H9 (cell line): ENCODE measurements at places on chromosomes 7 and 10. TPM values are rescaled to one million over a fixed set of nuclear protein-coding genes. Genes with fewer than 3 reads are reported as not detected.

- no peak for DNase-seq
- H3K4me1 ChIP-seq = no peaks in the 10 kb centered on the region
- H3K27me3 ChIP-seq = no peaks in the 10 kb centered on the region
- no peak overlapping the region for H3K27ac ChIP-seq
- no peaks in the 10 kb centered on the region for H3K36me3 ChIP-seq
- no peak overlapping the region for H3K4me3 ChIP-seq
Measured at GRCh38 chr10:49314806-49315205, 15.8 kb downstream of the C10orf71 start.

DNA sequence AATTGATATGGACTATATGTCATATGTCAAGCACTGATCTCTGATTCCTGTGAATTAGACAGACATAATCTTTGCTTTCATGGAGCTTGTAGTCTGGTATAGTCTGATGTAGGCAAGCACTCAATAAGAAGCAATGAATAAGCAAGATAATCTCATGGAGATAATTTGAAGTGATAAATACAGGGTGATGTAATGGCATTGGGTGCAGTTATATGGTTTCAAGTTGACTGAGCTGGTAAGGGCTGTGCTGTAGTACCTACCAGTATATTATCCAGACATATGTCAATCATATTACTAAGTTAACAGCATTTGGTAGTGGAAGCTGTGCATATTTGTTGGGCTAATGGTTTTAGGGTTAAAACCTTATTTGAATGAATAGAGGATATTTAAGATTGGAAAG lies 117.5 kb upstream of the PRPS1L1 start:
- H3K27me3 ChIP-seq = no peaks in the 10 kb centered on the region
- H3K36me3 ChIP-seq = no peaks in the 10 kb centered on the region
- no peaks in the 10 kb centered on the region for H3K4me1 ChIP-seq
- DNase-seq = no peak

- no peak overlapping the region for H3K4me3 ChIP-seq
- no peaks in the 10 kb centered on the region for H3K36me3 ChIP-seq
- no peaks in the 10 kb centered on the region for H3K27me3 ChIP-seq
- H3K27ac ChIP-seq = no peak overlapping the region
- DNase-seq = no peak
Measured at GRCh38 chr10:28201410-28202400, 101.2 kb downstream of the MPP7 start.

DNA sequence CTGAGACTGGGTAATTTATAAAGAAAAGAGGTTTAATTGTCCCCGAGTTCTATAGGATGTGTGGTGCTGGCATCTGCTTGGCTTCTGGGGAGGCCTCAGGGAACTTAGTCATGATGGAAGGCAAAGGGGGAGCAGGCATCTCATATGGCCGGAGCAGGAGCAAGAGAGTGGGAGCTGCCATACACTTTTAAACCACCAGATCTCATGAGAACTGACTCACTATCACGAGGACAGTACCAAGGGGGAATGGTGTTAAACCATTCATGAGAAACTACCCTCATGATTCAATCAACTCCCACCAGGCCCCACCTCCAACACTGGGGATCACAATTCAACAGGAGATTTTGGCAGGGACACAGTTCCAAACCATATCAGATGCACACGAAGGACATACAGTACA lies 199.9 kb upstream of the DPP6 start:
- H3K4me1 ChIP-seq = no peaks in the 10 kb centered on the region
- DNase-seq = no peak
- H3K36me3 ChIP-seq = no peaks in the 10 kb centered on the region; the same call in 1 of the 3 replicates
- H3K27ac ChIP-seq = no peak overlapping the region
- no peak overlapping the region for H3K4me3 ChIP-seq

DNA sequence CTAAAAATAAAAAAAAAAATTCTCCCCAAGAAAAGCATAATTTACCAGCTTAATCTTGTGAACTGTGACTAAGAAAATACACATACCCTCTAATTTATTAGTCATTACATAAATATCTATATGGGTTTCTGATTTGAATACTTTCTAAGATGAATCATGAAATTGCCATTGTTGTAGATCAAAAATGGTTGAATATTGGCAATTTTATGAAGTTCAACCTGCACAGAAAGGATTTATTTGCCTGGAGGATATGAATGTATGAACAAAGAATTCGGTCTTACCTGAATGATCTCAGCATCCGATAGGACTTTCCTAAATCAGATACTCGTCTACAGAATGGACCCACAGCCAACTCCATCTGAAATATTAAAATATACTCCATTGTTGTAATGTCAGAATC lies 61.5 kb downstream of the HBP1 start:
- no peak overlapping the region for H3K4me3 ChIP-seq
- H3K27me3 ChIP-seq = no peaks in the 10 kb centered on the region
- peaks cover 17% of the 10 kb centered on the region; the same call in 1 of the 2 replicates for H3K36me3 ChIP-seq
- no peak overlapping the region for H3K27ac ChIP-seq

GPR146 gene
- total RNA-seq = 1.4 and 1.6 TPM in 2 replicates
